ENCODE measurements at places on chromosomes 1 and 21.

DNA sequence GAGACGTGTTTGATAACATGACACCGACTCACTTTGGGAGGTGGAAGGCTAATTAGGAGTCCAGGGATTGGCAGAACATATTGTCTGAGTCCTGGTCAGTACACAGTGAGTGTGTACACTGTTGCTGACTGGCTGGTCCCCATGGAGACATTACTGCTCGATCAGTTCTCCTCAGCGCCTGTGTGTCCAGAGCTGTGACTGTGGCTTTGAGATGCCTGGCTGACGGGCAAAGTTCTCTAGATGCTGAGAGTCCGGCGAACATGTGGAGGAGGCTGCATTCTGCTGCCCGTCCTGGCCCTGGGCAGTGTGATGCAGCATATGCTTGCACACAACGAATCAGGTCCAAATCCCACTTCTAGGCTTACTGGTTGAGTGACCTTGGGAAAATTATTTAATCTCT lies 280.1 kb upstream of the ST6GALNAC5 start:
- DNase-seq = no peak
- H3K4me3 ChIP-seq = no peak overlapping the region
- peaks cover 33% of the 10 kb centered on the region for H3K4me1 ChIP-seq
- peaks cover 4% of the 10 kb centered on the region for H3K36me3 ChIP-seq
- H3K27ac ChIP-seq = no peak overlapping the region

GRCh38 chr1:213057264-213058059 lies 6.4 kb downstream of the RPS6KC1 start:
- peaks cover 6% of the 10 kb centered on the region for H3K4me1 ChIP-seq
- H3K4me3 ChIP-seq = no peak overlapping the region
- no peaks in the 10 kb centered on the region for H3K27me3 ChIP-seq
- DNase-seq = no peak

DNA sequence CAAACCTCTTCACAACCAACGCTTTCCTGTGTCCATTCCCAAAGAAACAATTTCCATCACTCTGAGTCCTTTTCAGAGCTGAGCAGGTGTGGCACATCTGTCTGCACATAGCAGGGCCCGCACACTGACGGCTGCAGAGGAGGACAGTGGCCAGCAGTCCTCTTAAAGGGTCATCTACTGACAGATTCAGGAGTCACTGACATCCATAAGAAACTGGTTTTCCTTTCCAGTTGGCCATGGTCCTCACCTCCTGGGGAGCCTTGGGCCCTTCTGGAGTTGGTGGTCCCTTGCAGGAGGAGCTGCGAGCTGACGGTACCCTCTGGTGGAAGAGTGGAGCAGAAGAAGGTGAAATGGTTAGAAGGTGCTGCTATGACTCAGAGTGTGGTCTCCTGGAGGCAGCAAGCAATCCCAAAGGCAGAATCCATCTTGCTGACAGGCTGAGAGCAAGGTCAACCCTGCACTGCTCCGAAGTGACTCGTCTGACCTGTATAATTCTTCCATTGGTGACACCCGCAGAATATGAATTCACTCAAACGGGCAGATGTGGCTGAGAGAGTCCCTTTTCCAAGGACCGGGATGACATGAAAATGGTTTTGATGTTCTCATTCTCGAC lies 278.5 kb upstream of the C1orf174 start:
- peaks cover 6% of the 10 kb centered on the region for H3K27me3 ChIP-seq
- no peak overlapping the region for H3K27ac ChIP-seq
- no peaks in the 10 kb centered on the region for H3K4me1 ChIP-seq

GRCh38 chr1:247298701-247299100 lies 33.0 kb downstream of the ZNF496 start:
- peaks cover 73% of the 10 kb centered on the region for H3K36me3 ChIP-seq
- no peak for DNase-seq
- H3K4me1 ChIP-seq = peaks cover 22% of the 10 kb centered on the region
- no peak overlapping the region for H3K4me3 ChIP-seq
- peaks cover 8% of the 10 kb centered on the region for H3K27me3 ChIP-seq
- H3K27ac ChIP-seq = no peak overlapping the region

- no peaks in the 10 kb centered on the region for H3K4me1 ChIP-seq
- H3K36me3 ChIP-seq = no peaks in the 10 kb centered on the region
- no peak for DNase-seq
- no peak overlapping the region for H3K4me3 ChIP-seq
- peaks cover 42% of the 10 kb centered on the region for H3K27me3 ChIP-seq
Observed at GRCh38 chr1:34776911-34777310, 4.1 kb upstream of the GJB3 start.

All from nephron progenitor cell (in vitro differentiated cells).